ENCODE measurements at places on chromosomes 6 and 20. TPM values are rescaled to one million over a fixed set of nuclear protein-coding genes. Genes with fewer than 3 reads are reported as not detected.
A peak's percentile ranks its signal among the peaks of the same experiment; 100 is the strongest.

GRCh38 chr6:71531841-71532240 lies 243.2 kb downstream of the OGFRL1 start:
- no peak overlapping the region for H3K27ac ChIP-seq
- H3K4me1 ChIP-seq, result peaks cover 3% of the 10 kb centered on the region
- no peaks in the 10 kb centered on the region for H3K36me3 ChIP-seq
- DNase-seq, result no peak
- peaks cover 34% of the 10 kb centered on the region for H3K27me3 ChIP-seq
- H3K4me3 ChIP-seq, result no peak overlapping the region

- no peak overlapping the region for H3K4me3 ChIP-seq
- H3K4me1 ChIP-seq, result peaks cover 4% of the 10 kb centered on the region
- no peak for DNase-seq
- peaks cover 18% of the 10 kb centered on the region for H3K27me3 ChIP-seq
- H3K36me3 ChIP-seq, result no peaks in the 10 kb centered on the region
- H3K27ac ChIP-seq, result no peak overlapping the region
Observed at GRCh38 chr20:46192376-46192944, 74.3 kb downstream of the CD40 start.

GRCh38 chr6:136251394-136251793 lies 1.3 kb upstream of the MTFR2 start:
- H3K4me3 ChIP-seq, result peak overlapping the region; percentile 100
- peaks cover 43% of the 10 kb centered on the region for H3K4me1 ChIP-seq
- peak overlapping the region; percentile 96 for H3K27ac ChIP-seq
- no peaks in the 10 kb centered on the region for H3K27me3 ChIP-seq
- peaks cover 4% of the 10 kb centered on the region for H3K36me3 ChIP-seq
- no peak for DNase-seq

The MTHFD1L gene
- total RNA-seq, result 22.1 TPM

The ZNF391 gene
- total RNA-seq, result 0.60 TPM
